ENCODE measurements at places on chromosomes 12 and 14.

GRCh38 chr12:104805186-104805585 is 152.9 kb downstream of the SLC41A2 start:
- no peak for DNase-seq

GRCh38 chr14:23228812-23229211 is 8.9 kb upstream of the RNF212B start:
- DNase-seq, result no peak

DNA sequence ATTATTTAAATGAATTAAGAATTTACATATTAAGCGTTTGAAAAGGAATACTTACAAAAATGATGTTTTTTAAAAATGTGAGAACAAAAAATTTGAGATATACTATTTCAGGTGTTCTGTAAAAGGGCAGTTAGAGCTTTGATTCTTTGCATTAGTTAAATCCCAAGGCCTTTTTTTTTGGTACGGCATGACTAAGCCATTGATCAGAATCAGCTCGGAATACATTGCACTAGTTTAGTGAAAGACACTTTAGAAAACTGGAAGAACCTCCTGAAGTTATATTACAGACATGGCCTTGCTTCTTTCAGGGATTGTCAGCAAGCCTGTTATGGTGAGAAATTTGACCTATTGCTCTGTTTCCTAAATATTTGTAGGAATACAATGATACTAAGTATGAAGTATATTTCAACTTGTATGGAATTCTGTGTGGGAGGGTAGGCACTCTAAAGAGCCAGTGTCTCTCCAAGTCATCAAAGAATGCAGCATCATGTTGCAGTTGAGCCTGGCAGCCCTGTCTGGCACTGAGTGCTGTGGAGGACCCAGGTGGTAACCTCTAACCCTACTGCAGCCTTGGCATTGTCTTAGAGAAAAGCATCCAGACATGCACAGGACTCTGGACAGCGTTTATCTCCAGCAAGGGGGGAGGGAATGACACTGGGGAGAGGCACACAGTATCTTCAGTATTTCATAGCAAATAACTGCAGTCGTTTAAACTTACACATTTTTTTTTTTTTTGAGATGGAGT is 1.5 kb downstream of the KLC1 start:
- no peak for DNase-seq

GRCh38 chr12:21655591-21655990 is 2.1 kb downstream of the LDHB start:
- no peak for DNase-seq

- DNase-seq, result no peak
These were observed 65.7 kb upstream of the ASPG start for GRCh38 chr14:104019806-104020205.

DNA sequence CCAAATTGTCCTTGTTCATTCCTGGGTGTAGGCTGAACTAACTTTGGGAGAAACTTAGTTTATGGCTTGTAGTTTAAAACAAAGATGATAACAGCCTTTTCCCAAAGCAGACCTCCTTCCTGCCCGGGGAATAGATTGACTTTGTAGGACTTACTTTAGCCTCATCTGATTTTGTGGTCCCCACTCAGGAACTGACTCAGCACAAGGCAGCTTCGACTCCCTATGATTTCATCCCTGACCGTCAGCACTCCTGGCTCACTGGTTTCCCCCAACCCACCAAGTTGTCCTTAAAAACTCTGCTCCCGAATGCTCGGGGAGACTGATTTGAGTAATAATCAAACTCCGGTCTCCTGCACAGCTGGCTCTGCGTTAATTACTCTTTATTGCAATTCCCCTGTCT is 40.1 kb upstream of the DDHD1 start:
- DNase-seq, result no peak

GRCh38 chr14:59776468-59776867 is 94.1 kb downstream of the RTN1 start:
- no peak for DNase-seq

DNA sequence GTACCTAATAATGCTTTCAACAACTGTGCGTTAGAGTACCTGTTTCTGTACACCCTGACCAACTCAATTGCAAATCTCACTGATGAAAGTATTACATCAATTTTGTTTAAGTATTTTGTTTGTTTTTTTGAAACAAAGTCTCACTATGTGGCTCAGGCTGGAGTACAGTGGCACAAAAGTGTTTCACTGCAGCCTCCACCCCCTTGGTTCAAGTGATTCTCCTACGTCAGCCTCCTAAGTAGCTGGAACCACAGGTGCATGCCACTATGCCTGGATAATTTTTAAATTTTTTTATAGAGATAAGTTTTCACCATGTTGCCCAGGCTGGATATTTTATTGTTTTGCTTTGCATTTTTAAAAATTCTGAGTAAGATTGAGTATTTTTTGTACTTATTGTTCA is 46.7 kb downstream of the YEATS4 start:
- no peak for DNase-seq

DNA sequence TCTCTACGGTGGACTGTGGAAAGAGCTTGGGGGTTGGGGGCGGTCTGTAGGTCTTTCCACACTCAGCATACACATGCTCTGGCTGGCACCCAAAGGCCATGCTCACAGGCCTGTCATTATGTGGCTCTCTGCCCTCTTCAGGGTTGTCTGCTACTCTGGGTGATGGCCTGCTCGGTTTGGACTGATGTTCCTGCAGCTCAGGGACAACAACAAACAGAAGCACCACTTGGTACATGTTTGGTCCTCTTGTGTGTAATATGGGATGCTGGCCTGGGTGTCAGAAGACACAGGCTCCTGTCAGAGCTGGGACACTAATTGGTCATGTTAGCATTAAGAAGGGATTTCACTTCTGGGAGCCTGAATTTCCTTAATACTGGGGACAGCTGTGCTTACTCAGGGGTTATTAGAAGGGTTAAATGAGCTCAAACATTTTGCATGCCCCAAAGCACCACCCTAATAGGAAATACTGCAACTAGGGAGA is 32.7 kb upstream of the SELPLG start:
- DNase-seq, result no peak

DNA sequence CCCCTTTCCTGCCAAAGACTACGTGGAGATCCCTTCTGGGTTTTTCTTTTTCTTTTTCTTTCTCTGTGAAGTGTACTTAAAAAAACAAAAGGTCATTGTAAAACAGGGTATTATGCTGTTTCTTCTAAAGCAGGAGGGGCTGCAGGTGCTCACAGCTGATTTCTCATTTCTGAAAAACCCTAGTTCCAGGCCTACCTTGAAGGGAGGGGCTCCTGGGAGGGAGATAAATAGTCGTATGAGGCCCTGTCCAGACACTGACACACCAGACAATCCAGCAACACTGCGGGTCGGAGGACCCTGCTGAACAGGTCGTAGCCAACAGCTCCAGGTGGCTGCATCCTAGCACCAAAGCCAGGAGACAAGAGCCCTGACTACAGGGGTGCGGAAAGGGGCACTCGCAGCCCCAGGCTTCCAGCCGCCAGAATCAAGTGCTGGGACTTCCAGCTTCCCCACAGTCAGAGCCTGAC is 41.1 kb downstream of the PSMA6 start:
- peak; percentile 64 for DNase-seq

GRCh38 chr12:127133675-127134335 is 1133.2 kb upstream of the TMEM132C start:
- no peak for DNase-seq

DNA sequence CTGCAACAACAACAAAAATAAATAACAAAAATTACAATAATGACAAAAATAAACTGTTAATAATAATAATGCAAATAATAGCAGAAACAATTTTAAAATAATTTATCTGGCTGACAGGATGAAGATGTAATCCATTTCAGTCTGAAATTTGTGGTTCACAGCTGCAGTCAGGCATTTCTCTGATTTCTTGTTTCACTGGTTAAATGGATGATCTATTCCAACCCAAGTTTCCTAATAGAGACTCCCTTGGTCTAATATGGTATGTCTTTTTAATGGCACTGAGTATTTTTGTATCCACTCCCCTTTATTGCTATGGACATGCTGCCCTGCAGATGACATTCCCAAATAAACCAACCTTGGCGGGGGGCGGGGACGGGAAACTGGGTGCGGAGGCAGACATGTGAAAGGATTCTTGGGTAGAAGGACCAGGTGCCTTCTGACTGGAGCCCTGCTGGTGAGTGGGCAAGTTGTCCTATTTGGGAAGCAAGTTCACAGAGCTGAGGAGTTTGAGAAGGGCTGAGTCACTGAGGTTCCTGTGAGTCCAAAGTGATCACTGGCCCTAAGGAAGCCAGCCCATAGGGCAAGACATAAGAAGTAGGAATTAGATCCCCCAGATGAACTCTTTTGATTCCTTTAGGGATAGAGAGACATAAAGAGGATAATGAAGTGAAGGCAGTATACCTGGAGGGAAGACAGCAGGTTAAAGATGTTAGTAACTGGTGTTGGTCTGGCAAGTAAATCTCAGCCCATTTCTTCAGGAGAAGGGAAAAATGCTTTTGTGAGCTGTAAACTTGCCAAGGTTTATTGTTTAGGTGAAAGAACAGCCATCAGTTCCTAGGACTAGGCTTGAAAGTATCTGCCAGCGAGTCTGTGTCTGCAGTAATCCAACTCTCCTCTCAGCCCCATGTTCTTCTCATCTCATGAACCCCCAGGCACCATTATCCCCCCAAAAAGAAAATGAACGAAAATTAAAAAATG is 14.5 kb downstream of the FOXG1 start:
- no peak for DNase-seq

DNA sequence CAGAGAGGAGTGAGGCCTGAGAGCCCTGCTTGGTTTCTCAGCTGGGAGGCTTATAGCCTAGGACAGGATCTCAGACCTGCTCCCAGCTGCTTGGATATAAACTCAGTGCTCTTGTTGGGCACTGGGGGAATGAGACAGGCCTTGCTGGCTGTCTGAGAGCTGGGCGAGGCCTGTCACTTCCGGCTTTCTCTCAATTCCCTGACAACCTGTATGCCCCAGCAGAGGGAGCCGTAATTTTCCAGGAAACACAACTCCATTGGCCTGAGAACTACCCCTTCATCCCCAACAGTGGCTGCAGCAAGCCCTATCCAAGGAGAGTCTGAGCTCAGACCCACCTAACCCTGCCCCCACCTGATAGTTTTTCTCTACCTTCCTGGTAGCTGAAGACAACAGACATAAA is 258.3 kb upstream of the STXBP6 start:
- no peak for DNase-seq

DNA sequence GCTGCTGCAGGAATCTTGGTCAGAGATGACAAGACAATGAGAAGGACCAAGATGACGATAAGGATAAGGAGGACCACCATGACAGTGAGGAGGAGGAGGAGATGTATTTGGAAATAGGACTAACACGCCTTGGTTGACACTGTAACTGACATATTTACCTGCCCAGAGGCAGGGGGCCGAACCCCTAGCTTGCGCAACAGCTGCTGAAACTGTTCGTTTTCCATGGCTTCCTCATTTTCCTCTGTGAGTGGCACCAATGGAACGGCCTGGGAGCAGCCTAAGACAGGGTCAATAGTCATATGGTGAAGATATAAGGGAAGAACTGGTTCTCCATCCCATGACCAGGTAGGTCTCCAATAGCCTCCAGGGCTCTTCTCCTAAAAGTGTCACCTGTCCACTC is 28.8 kb downstream of the TIMELESS start:
- no peak for DNase-seq

DNA sequence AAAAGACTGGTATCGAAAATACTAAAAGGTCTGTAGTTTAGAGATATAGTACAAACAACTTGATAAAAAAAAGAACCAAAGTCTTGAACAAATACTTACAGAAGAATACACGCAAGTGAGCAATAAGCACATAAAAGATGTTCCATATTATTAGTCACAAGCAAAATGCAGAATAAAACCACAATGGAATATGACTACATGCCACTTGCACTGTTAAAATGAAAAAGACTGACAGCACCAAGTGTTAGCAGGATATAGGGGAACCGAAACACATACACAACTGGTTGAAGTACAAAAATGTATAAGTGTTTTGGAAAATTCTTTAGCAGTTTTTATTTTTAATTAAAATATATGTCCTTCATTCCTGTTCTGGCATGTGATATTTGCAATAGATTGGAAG is 3.6 kb downstream of the CLEC2A start:
- no peak for DNase-seq

GRCh38 chr12:29242921-29243431 is 93.9 kb downstream of the FAR2 start:
- DNase-seq, result no peak

DNA sequence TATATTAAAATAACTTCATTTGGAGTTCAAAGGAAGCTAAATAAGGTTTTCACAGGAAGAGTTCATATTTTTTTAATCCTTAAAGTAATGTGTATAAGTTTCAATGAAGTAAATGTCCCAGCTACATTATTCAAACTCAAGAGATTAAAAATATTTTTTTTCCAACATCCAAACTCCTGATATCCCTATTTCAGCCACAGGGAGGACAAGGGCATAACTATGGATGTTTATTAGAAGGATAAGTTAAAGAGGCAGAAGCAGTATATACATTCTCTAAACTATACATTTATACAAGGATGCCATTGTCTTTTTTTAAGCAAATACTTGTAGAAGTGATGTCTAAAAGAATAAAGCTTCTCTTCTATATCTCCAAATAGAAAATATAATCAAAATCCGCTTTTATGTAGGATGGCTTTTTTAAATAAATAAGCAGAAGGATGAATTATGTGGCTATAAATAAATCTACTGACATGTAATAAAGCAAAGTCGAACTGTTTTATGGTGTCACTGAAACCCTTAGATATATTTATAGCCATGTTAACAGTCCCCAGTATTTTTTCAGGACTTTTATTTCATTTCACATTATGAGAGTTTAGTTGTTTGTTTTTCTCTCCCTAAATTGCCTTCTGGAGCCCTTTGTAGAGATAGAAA is 936.5 kb downstream of the DIO2 start:
- DNase-seq, result no peak

DNA sequence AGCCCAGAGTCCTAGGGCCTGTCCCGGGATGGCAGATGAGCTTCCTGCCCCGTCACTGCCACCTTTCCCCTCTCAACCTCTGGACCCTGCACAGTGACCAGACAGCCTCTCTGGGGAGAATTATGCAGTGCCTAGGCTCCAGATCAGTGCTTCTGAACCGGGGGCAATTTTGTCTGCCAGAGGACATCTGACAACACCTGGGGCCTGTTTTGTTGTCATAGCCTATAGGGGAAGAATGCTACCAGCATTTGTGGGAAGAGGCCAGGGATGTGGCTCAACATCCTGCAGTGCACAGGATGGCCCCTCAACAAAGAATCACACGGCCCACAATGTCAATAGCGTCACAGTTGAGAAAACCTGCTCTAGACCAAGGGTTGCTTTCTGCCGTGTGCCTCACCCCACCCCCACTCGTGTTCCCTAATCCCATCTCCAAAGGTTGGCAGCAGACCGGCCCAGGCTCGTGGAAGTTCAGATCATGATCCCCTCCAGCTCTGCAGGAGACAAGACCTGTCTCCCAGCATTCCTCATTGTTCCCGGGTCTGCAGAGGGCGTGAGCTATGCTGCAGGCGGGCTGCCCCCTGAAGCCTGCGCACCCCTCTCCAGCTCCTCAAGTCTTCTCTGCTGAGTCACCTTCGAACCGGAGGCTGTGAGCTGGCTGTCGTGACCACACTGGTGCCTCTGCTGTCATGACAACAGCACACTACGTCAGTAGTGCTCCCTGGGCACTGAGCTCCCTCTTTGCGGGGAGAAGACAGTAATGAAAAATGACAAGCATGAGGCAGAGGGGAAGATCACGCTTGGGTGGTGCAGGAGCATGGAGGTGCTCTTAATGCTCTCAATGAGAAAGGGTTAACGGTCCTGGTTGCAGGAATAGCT is 2.0 kb upstream of the GAPDH start:
- DNase-seq, result peak; percentile 89

GRCh38 chr12:113070117-113070906 is 13.8 kb downstream of the DTX1 start:
- DNase-seq, result peak; percentile 84

- no peak for DNase-seq
These were observed 11.0 kb downstream of the BDKRB2 start for GRCh38 chr14:96215452-96216244.
